DMS79 (cell line): ENCODE measurements at places on chromosomes 16 and 17.

- peak; percentile 80 for DNase-seq
These were observed 414 bp downstream of the DUSP14 start for GRCh38 chr17:37490022-37490587.

DNA sequence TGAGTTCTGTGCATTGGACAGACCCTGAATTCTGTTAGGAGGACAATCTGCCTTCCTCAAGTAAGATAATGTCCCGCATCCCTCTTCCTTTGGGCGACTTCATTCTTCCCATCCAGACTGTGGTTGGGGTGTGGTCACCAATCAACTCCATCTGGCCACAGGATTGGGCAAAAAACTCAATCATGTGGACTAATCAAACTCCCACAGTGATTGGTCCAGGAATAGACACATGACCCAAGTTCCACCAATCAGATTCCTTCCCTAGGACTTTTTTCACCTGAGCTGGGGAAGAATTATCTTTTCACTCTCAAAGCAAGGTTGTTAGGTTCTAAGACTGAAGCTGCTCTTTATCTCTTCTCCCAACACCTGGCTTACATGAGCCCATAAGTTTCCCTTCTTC is 13.2 kb upstream of the NKD1 start:
- DNase-seq = no peak

- DNase-seq = no peak
These were observed 47.9 kb downstream of the STH start for GRCh38 chr17:46046957-46047356.

DNA sequence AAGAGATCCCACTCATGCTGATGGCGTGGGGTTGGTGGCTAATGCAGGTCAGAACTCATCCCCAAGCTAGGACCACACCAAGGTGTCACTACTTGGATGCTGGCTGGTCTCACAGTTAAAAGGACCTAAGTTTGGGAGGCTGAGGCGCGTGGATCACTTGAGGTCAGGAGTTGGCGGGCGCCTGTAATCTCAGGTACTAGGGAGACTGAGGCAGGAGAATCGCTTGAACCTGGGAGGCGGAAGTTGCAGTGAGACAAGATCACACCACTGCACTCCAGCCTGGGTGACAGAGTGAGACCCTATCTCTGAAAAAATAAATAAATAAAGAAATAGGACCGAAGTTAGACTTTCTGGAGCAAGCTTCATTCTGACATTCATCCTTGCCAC is 6.6 kb upstream of the CDC42EP4 start:
- DNase-seq = no peak

GRCh38 chr17:48484850-48485249 is 46.0 kb downstream of the HOXB1 start:
- DNase-seq = no peak

- no peak for DNase-seq
These were observed 63.5 kb downstream of the PARN start for GRCh38 chr16:14566599-14566998.

GRCh38 chr16:31134091-31134571 is 1.4 kb downstream of the PRSS8 start:
- no peak for DNase-seq

DNA sequence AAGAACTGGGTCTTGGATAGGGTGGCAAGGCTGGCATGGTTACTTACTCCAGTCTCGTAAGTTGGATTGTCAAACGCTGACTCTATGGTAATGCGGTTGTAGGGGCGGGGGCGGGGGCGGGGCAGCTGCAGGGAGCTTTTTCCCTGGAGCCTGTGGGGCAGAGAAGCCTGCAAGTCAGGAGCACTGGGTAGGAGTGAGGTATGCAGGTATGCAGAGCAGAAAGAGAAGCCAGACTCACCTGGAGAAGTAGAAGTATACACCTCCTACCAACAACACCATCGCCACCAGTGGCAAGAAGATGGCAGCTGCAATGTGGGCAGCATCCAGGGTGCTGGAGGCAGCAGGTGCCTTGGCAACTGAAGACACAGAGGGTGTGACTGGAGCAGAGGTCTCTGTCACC is 4.8 kb upstream of the PHF12 start:
- DNase-seq = no peak

GRCh38 chr16:57190136-57190535 is 4.0 kb downstream of the RSPRY1 start:
- no peak for DNase-seq

GRCh38 chr16:11299865-11300559 is 18.9 kb upstream of the PRM1 start:
- DNase-seq = no peak

- no peak for DNase-seq
These were observed 33.1 kb upstream of the NF1 start for GRCh38 chr17:31061678-31062077.

DNA sequence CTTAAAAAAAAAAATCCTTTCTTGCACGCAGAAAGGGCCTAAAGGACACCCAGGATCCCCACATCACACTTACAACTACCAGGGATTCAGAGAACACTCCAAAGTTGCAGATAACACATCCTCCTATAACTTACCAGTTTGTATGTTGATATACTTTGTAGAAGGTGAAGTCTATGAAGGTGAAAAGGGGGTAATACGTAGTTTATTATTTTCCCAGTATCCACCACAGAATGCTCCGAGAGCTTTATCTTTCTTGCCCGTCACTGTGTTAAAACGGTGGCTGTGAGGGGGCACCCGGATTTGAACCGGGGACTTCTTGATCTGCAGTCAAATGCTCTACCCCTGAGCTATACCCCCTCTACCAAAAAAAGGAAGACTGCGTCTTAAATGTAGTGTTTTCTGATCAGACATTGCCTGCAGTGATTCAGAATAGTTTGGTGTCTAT is 7.9 kb upstream of the RPL23 start:
- no peak for DNase-seq

GRCh38 chr17:28331891-28332420 is 3.3 kb downstream of the IFT20 start:
- DNase-seq = no peak

- peak; percentile 97 for DNase-seq
These were observed 2.5 kb downstream of the KRT32 start for GRCh38 chr17:41464682-41465081.

DNA sequence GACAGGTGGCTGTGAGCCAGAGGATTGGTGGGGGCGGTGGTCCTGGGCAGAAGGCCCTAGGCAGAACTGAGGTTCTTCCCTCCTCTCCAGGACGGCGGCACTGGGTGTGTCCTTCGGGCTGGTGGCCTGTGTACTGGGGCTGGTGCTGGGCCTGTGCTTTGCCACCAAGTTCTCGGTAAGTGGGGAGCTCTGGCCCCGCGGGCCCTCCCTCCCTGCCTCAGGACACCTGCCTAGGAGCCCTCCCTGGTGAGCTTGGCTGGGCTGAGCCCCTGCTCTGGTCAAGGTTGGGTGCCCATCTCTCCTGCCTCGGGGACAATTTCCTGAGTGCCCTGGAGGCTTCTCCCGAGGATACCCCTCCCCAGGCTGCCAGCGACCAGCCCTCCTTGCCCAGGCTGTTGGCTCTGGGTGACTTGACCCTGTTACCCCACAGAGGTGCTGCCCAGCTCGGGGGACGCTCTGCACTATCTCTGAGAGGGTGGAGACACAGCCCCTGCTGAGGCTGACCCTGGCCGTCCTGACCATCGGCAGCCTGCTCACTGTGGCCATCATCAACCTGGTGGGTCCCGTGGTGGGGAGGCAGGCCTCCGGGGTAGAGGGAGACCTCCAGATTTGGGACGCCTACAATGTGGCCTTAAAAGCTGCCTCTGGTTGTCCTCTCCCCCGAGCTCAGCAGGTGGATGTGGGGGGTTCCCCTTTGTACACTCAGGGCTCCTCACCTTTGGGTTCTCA is 42.0 kb downstream of the ADCY7 start:
- no peak for DNase-seq

DNA sequence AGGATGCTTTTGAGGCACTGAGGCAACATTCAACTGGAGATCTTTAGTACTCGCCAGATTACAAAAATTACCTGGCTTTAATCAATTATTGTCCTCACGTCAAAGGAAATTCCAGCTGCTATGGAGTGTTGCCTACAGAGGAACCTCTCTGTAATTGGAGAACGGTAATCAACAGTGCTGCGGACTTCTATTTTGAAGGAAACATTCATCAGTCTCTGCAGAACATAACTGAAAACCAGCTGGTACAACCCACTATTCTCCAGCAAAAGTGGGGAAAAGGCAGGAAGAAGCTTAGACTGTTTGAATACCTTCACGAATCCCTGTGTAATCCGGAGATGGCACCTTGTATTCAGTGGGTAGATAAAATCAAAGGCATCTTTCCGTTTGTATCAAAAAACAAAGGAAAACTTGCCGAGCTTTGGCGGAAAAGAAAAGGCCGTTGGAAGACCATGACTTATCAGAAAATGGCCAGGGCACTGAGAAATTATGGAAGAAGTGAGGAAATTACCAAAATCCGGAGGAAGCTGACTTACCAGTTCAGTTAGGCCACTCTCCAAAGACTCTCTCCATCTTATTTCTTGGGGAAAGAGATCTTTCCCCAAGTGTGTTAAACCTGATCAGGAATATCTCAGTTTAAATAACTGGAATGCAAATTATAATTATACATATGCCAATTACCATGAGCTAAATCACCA is 3.0 kb downstream of the SLC35G3 start:
- DNase-seq = no peak

GRCh38 chr17:67223924-67224323 is 21.1 kb downstream of the HELZ start:
- DNase-seq = no peak

DNA sequence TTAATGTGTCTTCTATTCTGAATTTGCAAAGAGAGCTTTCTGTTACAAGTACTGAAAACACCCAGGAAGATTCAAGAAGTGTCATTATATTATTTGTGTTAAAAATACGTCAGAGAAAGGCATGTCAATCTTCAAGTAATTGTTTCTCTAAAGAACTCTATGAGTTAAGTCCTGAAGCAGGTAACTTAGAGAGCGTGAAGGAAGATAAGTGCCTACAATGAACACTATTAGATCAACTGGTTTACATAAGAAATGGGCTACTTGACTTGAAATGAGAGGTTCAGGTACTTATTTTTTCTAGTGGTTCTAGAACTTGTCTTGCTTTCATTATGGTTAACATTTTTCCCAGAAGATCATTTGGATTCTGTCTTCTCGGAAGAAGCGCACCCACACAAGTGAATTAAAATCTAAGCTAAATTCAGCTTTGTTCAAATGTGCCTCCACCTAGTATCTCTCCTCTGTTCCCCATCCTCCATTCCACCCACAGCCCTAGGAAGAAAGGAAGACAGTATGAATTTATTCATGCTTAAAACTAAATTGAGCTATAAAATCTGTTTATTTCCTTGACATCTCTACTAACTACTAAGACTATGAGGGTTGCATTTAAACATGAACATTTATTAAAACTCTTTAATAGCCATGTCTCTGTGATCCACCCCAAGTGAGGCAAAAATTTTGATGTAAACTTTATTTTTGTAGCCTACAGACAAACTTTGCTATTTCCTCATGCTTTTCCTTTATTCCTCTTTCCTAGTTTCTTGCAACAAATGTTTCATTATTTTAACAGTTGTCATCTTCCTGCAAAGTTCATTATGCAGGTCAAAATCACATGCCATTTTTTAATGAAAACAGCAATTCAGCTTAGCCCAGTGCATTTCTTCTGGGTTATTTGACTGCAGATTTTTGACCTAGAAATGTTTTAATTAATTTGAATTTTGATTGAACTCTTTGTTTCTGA is 206.8 kb downstream of the KCNJ2 start:
- no peak for DNase-seq

DNA sequence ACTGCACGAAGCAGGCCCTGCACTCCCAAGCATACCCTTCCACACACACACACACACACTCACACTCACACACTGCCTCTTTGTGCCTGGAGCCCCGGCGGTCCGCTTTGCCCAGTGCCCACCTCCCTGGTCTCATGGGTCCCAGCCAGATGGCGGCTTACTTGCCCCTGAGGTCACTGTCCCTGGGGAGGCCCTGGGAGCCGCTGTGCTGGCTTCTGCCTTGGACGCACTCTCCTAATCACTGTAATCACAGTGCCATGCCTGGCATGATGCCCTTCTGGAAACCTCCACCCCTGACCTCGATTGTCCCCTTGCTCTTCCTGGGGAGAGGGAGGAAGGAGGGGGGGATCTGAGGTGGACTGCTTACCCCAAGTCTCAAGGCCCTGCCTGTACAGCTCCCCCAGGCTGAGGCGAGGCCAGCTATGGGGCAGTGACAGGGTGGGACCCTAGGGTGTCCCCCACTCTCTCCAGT is 36.0 kb downstream of the ARHGAP23 start:
- DNase-seq = no peak

GRCh38 chr16:77652399-77652798 is 69.9 kb upstream of the NUDT7 start:
- no peak for DNase-seq

GRCh38 chr17:36813357-36813756 is 123.9 kb upstream of the LHX1 start:
- no peak for DNase-seq

GRCh38 chr16:88993166-88993761 is 16.3 kb upstream of the CBFA2T3 start:
- no peak for DNase-seq

GRCh38 chr16:56825826-56826225 is 39.2 kb upstream of the SLC12A3 start:
- DNase-seq = no peak

DNA sequence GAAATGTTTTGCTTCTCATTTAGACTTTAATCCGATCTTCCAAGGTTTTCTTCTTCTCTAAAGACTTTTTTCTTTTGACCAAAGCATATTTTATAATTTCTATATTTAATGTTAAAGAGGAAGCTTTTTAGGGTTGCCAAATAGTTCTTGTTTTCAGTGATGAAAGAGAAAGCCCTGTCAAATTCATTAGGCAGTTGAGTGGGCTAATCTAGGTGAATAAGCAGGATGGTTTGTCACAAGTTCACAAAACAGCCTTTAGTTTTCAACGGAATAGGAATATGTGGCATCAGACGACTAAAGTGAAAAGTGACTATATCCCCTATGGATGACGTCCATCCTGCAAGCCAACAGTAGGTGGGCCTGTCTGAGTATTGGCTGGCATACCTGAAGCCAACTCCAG is 118.8 kb downstream of the NLK start:
- no peak for DNase-seq

DNA sequence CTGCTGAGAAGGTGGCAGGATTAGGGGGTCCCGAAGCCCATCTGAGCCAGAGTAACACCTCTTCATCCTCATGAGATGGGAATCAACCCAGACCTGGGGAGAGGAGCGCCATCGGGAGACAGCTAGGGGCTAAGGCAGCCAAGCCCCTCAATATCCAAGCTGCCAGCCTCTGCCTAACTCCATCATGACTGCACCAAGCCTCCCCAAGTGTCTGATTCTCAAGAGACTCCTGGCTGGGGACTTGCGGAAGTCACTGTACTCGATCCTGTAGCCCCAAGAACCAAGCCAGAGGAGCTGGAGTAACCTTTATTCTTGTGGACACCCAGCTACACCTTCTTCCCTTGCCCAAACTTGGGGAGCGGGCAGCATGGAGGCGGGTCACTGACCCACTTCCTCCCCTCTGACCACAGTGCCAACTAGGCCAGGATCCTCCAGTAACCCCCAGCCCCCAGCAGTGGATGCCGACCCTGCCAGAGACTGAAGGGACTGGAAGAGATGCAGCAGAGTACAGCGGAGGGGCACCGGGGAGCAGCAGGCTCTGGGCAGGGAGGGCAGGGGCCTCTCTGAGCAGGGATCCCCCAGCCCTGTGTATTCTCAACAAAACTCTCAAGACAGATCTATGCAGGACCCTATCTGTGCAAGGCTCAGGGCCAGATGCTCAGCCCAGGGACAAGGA is 13.3 kb downstream of the HDAC5 start:
- no peak for DNase-seq
